ENCODE measurements at places on chromosomes 5 and 9.

GRCh38 chr5:112681481-112681908 lies 56.2 kb upstream of the APC start:
- no peak for DNase-seq

DNA sequence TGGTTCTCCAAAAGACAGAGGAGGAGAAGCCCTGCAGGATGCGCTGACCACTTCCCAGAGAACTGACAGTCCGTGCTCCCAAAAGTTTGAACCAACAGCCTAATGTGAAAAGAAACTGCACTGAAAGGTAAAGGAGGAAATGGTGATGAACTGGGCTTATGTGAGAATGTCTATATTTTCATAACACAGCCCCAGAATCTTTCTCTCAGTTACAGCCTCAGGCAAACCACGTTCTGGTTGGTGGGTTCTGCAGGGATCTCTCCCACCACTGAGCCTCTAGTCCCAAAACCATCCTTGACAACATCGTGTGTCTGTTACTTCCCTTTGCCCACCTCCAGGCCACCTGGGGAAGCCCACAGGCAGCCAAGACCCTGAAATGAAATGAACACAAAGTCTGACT lies 23.9 kb downstream of the SPARC start:
- DNase-seq, result no peak

DNA sequence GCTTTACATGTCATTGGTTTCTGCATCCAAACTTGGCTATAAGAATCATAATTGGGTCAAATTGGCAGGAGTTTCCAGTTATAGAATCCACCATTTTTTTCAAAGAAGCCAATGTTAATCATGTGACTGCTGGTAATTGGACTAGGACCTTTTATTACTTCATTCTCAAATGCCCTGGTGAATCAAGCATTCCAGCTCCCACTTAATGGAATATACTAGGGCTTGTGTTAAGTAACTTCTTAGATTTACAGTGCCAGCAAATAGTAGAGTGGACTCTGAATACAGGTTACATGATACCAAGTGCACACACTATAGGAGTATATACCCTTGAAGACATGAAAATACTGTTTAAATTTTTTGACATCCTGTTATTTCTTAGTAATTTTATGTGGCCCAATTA lies 96.7 kb downstream of the NUDT12 start:
- DNase-seq, result no peak

DNA sequence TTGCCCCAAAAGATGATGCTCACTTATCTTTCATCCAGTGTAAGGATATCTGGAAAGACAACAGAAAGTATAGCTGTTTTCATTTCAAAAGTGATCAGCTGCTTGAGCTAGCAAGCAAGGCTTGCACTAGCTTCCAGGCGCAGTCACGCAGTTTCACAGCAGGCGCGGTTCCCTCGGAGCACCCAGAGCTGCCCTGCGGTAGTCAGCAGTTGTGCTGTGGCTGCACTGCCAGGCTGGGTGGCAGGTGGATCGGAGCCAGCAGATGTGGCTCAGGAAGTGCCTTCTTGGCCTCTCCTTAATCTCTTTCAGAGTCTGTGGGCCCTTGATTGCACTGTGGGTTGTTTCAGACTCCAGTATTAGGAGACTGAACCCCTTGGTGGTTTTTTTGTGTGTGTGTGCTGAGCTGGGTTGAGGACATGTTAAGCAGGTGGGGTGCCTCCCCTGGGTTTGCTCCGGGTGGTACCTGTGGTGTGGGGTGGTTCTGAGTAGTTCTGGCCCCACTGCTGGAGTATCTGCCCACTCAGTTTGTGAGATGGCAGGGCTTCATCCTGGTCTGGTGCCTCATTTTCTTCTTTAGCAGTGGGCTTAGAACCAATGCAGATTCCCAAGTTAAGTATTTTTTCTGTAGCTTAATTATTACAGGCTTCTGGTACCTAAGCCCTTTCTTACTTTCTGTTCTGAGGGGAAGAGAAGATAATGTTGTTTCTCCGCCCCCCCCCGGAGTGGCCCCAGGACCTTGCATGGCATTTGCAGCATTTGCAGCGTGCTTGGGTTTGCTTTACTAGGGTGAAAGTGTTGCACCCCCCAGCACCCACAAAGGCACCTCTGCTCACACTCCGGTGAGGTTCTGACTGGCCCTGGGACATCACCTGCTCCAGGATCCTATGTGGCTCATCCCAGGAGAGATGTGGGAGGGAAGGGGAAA lies 16.4 kb downstream of the TENT4A start:
- DNase-seq, result no peak

GRCh38 chr9:35237311-35237710 lies 75.5 kb downstream of the UNC13B start:
- DNase-seq, result no peak

Measured in fibroblast of skin of left quadriceps (primary cell).